ENCODE measurements at places on chromosomes 12 and 14.

GRCh38 chr14:34983148-34983760, 462 bp downstream of the SRP54 start:
- no peak for DNase-seq

DNA sequence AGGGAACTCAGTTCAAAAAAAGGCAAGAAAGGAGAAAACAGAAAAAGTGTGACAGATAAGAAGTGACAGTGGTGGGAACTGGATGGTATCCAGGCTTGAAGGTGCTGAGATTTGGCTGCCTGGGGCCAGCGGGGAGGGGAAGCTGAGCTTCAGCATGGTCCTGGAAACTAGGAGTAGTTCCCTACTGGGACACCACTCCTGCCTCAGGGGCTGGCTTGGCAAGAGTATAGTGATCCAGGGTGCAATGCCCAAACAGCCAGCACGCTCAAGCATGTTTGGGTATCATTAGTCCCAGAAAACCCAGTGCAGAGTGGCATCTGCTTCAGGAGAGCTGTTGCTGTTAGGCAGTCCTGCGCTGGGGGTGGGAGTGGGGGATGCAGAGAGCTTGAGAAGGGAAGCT, 49.5 kb upstream of the KTN1 start:
- DNase-seq, result no peak

DNA sequence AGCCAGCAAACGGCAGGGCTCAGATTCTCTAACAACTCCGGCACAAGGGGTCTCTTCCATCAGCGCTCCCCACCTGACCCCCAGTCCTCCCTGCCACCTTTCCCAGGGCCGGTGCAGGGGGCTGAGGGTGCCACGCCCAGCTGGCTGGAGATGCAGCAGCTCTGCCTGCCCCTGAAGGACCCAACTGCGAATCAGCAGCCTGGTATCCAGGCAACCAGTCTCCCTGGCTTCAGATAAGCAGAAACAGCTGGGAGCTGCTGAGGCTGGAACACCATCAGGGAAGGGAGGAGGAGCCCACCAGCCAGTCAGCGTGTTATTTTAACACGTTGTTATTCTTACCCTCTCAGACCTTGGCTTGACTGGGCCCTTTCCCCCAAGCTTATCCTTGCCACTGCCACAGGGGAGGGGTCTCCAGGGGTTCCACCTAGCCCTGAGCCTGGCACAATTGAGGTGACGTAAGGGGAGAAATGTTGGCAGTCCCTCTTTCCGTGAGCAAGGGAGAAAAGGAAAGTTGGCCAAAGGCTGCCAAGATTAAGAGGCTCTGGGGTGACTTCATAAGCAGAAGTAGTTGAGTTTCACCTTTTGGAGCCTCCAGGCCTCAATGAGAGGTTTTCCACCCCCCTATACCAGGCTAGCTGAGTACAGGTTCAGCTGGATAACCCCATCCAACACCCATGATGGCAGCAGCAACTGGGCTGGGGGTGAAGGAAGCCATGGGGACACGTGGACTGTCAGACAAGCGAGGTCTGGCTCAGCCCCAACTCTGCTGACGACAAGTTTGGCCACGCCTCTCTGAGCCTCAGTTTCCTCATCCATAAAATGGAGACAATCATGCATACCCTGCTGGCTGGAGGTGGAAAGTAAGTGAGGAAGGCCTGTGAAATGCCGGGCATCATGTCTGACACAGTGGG, 91.1 kb downstream of the IRF2BPL start:
- no peak for DNase-seq

DNA sequence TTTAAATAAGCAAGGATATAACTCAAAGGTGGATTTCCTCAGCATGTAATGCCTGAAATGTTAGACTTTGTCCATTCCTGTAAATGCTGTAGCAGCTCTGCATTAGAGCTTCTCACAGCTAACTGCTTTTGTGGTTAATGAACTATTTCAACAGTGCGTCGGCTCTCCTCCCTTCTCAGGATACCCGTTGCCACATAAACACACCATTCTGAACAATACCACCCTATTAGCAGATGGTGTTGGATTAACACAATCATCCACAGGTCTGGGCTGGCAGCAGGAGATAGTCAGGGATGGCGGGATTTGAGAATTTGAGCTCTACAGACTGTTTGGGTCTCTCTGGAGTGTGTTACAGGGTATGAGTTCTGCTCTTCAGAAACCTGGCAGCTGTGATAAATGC, 33.5 kb upstream of the C12orf42 start:
- no peak for DNase-seq

- no peak for DNase-seq
Measured at GRCh38 chr12:84727961-84728360, 184.6 kb downstream of the SLC6A15 start.

DNA sequence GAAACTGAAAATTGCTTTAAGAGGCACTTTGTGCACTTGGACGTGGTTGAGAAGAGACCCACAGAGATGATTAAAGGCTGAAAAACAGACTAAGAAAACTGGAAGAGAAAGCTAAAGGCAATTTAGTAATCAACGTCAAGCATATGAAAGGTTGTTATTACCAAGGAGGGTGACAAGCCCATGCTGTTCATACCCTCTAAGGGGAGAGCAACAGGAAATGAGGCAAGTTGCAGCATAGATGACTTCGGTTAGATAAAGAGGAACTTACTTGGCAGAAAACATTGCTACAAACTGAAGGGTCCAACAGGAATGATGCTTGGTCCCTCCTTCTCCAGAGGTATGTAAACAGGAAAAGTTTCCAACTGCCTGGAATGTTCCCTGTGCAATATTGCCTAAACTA, 107.8 kb downstream of the DUSP6 start:
- no peak for DNase-seq

DNA sequence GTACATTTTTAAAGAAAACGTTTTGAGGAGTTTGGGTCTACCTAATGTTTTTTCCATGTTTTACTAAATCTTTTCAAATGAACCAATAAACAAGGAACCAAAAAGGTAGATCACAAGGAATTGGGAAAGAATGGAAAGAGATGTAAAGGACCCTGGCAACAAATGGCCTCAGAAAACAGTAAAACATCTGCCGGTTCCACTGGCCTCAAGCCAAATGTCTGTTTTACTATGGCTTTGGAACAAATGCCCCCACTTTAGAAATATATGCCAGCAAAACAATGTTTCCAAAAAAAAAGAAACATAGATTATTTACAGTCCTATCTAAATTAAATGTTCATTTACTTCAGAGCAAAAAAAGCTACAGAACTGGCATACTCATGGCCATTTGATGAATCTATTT, 3.0 kb downstream of the TRMT5 start:
- no peak for DNase-seq

- DNase-seq, result no peak
Measured at GRCh38 chr12:3980504-3981272, 107.5 kb upstream of the PARP11 start.

Data from pulmonary artery endothelial cell (primary cell).